ENCODE measurements at places on chromosomes 13 and 19.

DNA sequence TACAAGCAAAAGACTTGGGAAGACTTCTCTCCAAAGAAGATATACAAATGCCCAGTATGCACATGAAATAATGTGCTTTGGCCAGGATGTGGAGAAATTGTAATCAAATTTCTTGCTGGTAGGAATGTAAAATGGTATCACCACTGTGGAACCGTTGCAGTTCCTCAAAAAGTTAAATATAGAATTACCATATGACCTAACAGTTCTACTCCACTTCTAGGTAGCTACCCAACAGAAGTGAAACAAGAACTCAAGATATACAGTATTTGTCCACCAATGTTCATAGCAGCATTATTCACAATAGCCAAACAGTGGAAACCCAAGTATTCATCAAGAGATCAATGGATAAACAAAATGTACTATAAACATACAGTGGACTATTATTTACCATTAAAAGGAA lies 95.0 kb upstream of the KLF5 start:
- no peak for DNase-seq

GRCh38 chr19:4144666-4145249 lies 8.7 kb upstream of the CREB3L3 start:
- no peak for DNase-seq

DNA sequence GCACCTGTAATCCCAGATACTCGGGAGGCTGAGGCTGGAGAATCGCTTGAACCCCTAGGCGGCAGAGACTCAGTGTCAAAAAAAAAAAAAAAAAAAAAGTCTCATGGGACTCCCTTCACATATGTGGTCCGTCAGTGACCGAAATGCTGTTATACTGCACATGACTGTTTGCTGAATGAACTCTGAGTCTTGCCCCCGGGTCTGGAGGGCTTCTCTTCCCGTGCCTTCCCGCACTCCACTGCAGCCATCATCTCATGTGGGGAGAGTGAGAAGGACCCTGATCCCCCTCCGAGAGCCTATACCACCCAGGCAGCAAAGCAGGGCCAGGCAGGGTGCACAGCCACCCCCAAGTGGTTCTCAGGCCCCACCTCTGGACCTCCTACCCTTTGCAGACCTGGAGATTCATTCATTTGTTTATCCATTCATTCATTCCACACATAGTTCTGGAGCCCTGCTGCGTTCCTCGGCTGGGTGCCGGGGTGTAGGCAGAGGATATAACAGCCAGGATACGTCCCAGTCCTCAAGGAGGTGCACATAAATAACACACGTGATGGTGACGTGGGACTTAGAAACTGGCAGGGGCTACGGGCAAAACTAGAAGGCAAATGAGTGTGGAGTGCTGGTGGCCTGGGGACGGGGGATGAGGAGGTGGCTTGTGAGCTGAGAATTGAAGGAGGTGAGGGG lies 14.2 kb downstream of the NDUFA11 start:
- DNase-seq, result no peak

DNA sequence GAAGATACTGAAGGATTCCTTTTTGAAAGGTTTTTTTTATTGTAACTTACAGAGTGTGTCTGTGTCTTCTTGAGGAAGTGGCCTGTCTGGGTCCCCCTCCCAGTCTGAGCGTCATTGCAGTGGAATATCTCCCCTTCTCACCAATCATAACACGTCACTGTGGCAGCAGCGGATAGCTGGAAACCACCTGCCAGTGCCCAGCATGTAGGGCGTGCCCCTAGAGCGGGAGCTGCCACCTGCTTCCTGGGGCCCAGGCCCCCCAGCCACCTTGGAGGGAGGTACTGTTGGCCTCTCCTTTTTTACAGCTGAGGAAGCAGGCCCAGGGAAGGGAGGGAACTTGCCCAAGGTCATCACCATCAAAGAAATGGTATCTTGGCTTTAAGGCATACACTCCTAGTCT lies 4.6 kb upstream of the DNM2 start:
- DNase-seq, result no peak

DNA sequence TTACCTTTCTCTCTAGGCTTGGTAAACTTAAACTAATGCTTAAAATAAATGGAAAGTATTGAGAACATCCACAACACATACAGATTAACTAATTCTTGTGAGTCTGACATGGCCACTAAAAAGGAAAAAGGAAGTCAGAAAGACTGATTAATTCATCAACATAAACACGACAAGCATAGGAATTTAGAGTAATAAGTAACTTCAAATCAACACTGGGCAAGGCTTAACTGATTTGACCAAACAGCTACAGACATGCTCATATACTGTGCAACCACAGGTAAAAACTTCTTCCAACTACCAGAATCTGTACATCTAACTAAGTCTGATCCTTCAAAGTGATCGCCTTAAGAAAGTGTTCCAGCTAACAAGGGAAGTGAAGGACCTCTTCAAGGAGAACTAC lies 20.5 kb downstream of the UGGT2 start:
- DNase-seq, result no peak

DNA sequence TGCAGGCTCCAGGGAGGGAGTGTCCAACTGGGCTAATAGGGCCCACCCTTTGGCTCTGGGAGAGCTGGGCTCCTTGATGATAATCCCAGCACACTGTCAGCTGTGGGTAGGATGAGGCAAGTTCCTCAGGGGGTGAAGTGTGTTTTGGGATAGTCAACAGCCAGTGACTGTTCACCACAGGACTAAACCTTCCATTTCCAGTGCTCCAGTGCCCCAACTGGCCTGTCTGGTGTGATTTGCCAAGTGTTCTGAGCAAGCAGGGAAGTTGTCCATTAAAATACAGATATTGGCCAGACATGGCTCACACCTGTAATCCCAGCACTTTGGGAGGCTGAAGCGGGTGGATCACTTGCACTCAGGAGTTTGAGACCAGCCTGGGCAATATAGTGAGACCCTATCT lies 150.9 kb downstream of the TM9SF2 start:
- DNase-seq, result no peak

DNA sequence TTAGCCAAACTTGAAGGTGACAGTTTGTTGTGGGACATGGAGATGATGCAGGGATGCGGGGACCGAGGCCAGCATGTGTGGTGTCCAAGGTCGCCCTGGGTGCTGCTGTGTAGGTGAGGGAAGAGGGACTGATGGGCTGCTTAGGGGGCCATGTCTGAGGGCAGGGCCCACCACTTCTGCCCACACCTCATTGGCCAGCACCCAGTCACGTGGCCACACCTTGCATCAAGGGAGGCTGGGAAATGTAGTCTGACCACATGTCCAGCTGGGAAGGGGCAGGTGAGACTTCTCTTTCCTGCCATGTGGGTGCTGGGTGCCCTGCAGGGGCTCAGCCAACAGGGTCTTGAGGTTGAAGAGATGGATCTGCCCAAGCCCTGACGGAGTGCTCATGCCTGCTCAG lies 88.9 kb downstream of the KDM4B start:
- no peak for DNase-seq

DNA sequence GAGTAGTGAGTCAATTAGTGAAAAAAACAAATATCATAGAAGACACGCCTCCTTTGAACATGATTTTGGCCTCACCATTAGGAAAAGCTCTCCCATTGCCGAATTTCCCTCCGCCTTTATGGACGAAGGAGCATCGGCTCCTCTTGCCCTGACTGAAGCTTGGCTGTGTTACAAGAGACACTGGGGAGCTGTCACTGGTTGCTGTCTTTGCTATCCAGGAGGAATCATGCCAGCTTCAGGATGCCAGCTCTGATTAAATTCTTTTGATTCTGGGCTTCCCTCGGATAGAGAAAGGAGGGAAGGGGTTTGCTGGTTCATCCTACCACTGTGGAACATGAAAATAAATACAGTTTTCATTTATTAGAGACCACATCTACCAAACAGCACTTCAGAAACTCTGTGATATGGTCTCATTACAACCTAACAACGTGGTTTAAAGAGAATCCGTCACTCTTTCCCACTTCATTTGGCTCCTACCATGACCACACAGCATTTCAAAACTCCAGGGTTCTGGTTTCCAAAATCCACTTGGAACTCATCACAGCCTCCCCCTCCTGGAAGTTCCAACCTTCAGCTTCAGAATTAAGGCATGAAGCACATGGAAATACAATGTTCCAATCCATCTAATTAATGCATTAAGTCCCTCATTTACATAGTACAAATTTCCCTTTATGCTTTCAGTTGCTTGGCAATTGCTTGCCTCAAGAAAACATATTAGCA lies 446.0 kb downstream of the EFNB2 start:
- DNase-seq, result no peak

DNA sequence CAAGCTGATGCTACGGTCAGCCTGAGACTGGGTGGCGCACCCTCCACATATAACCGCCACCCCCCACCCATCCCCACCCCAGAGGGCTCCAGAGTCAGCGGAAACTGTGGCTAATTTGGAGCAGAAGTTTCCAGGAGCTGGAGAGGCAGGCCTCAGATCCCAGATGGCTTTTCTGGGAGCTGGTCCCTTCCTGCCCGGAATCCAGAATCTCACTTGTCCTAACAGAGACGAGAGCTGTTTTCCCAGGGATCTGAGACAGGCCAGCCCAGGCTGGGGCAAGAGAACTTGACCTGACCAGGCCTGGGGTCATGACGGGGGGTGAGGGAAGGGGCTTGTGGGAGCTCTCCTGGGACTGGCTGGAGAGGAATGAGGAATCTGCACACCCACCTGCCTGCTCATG lies 6.5 kb downstream of the EPHX3 start:
- no peak for DNase-seq

- DNase-seq, result no peak
Observed at GRCh38 chr19:31553112-31553845, 204.0 kb upstream of the TSHZ3 start.

DNA sequence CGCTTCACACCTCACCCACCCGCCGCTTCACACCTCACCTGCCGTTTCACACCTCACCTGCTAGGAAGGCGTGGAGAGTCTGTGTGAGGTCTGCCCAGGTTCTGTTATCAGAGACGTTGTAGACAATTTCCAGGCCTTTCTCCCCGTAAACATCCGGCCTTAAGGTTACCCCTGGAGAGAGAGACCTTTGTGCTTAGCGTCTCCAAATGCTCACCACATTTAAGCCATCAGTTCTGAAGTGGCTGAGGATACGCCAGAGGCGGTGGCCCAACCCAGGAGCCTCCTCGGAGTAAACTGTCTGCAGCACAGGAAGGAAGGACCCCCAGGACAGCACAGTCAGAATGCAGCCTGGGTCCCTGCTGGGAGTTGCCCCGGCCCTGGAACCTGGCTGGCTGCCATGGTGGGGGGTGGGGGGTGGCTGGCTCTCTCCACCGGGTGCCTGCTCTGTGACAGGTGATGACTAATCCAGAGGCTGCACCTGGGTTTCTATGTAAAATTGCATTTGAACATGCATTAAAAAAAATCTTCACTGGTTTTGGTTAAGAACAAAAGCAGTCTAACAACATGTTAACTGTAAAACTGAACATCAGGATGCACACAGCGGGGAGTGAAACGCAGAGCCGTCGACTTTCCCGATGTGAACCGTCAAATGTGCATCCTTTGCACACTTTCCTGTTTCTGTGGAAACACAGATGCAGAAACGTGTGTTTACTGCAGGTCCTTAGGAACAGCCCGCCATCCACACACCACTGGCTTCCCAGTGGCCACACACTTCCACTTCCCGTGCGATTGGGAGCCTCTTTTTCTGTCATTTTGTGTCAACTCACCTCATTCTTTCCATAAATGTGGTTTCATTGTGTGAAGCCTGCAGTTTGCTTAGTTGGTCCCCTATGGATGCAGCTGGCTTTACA lies 4.5 kb downstream of the ATP4B start:
- no peak for DNase-seq

- DNase-seq, result no peak
Observed at GRCh38 chr13:113045251-113046127, 60.1 kb upstream of the F7 start.

GRCh38 chr13:46168783-46169182 lies 13.2 kb downstream of the LCP1 start:
- DNase-seq, result peak; percentile 45

DNA sequence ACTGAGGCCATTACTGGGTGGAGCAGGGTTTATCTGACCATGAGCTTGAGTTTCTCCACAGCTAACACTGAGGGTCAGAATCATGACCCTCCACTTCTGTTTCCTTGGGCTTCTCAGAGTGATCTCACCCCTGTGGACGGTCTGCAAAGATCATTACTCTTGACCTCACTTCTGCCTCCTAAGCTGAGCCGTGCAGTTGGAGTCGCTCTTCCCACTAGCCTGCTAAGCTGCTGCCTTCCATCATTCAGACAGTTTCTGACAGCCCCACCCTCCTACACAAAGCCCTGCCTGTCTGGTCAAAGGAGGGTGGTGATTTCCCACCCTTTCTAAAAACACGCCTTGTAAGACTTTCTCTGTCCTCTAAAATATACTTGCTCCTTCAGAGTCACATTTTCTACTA lies 9.3 kb upstream of the FRY start:
- DNase-seq, result no peak

- peak; percentile 29 for DNase-seq
Observed at GRCh38 chr19:1945899-1946298, 4.9 kb downstream of the CSNK1G2 start.

Measured in activated CD4-positive, alpha-beta T cell treated with anti-CD3 and anti-CD28 coated beads, Interleukin-2, Interleukin-6, amounts not matched to agents 100 ng/mL and 50 ng/mL, durations not matched to agents 16 hours and 8 hours (primary cell).